Vagina (tissue), 2 donors: ENCODE measurements at places on chromosomes 2 and 18. TPM values are rescaled to one million over a fixed set of nuclear protein-coding genes. Genes with fewer than 3 reads are reported as not detected.
A peak's percentile ranks its signal among the peaks of the same experiment; 100 is the strongest.

SNRPD1 gene
- total RNA-seq = 4.4 TPM

ZEB2 gene
- 63.6 TPM for total RNA-seq

MROH2A gene
- total RNA-seq = not detected

PAX8 gene
- total RNA-seq = 1.7 TPM

UGT1A4 gene
- 0.98 TPM for total RNA-seq

PRSS56 gene
- total RNA-seq = not detected

SDC1 gene
- total RNA-seq = 184 TPM

DNA sequence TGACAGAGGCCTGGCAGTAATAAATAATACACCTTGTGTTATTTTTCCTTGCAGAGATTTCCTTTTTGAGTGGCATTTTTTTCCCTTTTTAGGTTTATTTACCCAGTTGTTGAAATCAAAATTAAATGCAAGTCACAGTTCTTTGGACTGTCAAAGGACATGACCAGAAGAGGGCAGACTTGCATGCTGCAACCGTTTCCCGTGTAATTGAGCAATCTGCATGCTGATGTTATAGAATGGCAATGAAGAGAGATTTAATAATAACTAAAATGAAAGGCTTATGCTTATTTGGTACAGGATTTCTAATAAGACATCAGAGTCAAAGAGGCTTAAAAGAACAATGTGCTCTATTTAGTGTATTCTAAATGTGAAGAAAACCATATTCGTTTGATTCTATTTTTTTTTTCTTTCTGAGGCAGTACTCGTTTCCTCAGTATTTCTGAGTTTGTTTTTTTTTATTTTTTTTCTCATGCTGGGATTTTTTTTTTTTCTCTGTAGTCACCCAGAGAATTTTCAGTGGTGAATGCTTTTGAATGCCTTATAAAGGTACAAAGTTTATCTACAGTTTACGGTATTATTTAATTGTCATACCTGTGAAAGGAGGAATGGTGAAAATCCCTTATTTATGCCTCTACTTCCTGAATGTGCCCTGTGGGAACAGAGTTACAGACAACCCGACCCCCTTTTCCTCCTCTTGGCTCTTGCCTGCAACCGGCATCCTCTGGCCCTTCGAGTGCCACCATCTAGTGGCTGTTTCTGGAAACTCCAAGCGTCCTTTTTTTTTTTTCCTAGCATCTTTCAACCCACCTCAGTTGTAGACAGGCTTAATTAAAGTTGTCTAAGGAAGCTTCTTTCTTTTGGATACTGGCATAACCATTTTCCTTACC lies 368.5 kb downstream of the LRRTM1 start:
- H3K27ac ChIP-seq = no peak overlapping the region
- no peak for DNase-seq
- H3K36me3 ChIP-seq = no peaks in the 10 kb centered on the region
- no peaks in the 10 kb centered on the region for H3K4me1 ChIP-seq

DNA sequence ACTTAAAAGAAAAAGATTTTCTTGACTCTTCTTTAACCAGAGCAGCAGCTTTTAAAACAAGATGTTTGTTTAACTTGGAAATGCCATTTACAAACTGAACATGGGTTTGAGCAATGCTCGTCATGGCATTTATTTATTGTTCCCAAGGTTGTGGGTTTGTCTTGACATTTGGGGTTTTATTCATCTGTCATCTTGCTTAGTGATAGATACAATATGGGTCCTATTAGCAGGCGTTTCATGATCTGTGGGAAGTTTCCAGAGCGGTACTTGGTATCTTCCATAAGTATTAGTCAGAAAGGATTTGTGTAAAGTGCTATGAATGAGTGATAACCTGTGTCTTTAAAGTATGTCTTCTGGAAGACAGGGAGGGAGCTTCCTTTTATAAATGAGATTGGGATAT lies 29.9 kb upstream of the MGAT5 start:
- no peaks in the 10 kb centered on the region for H3K27me3 ChIP-seq
- H3K4me3 ChIP-seq = no peak overlapping the region
- no peak for DNase-seq
- no peaks in the 10 kb centered on the region for H3K36me3 ChIP-seq
- peaks cover 19% of the 10 kb centered on the region for H3K4me1 ChIP-seq
- no peak overlapping the region for H3K27ac ChIP-seq

GRCh38 chr2:43399515-43400264 lies 173.3 kb upstream of the ZFP36L2 start:
- peak overlapping the region; percentile 63 for H3K27ac ChIP-seq
- no peaks in the 10 kb centered on the region for H3K36me3 ChIP-seq

DNA sequence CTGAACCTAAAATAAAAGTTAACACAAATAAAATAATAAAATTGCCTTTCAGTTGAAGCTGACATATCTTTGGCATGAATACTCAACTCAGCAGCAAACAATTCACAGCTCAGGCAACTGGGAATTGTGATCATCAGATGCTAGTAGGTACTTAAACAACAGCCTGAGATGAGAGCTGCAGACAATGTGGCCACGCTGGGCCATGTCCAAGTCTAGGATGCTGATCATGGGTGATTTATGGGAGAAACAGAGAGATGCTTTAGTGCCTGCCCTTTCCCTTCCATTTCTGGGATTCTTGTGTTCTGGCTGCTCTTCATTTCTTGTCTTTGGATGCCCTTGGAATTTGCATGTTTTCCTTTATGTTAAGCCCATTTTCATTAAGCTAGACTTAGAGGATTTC lies 212.4 kb upstream of the CWC22 start:
- H3K27me3 ChIP-seq = no peaks in the 10 kb centered on the region
- peaks cover 4% of the 10 kb centered on the region for H3K4me1 ChIP-seq
- H3K27ac ChIP-seq = no peak overlapping the region
- no peak overlapping the region for H3K4me3 ChIP-seq
- DNase-seq = no peak
- H3K36me3 ChIP-seq = no peaks in the 10 kb centered on the region

GRCh38 chr2:102194609-102195268 lies 7.9 kb downstream of the IL1RL2 start:
- H3K36me3 ChIP-seq = no peaks in the 10 kb centered on the region
- H3K4me1 ChIP-seq = no peaks in the 10 kb centered on the region

GRCh38 chr2:215505044-215505786 lies 69.3 kb upstream of the FN1 start:
- H3K4me1 ChIP-seq = no peaks in the 10 kb centered on the region
- no peak overlapping the region for H3K27ac ChIP-seq
- no peaks in the 10 kb centered on the region for H3K36me3 ChIP-seq
- no peak for DNase-seq
- H3K4me3 ChIP-seq = no peak overlapping the region
- no peaks in the 10 kb centered on the region for H3K27me3 ChIP-seq

DNA sequence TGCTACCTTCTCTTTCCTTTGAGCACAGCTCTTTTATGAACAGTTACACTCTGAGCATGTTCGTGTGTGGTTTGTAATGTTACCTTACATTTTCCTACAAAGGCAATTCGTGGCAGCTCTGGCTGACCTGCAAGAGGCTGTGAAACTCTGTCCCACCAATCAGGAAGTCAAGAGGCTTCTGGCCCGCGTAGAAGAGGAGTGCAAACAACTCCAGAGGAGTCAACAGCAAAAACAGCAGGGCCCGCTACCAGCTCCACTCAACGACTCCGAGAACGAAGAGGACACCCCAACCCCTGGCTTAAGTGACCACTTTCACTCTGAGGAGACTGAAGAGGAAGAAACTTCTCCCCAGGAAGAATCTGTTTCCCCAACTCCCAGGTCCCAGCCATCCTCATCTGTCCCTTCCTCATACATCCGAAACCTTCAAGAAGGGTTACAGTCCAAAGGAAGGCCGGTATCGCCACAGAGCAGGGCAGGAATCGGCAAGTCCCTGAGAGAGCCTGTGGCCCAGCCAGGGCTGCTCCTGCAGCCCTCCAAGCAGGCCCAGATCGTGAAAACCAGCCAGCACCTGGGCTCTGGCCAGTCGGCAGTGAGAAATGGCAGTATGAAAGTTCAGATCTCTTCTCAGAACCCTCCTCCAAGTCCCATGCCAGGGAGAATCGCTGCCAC lies 56.9 kb downstream of the WDSUB1 start:
- no peaks in the 10 kb centered on the region for H3K27me3 ChIP-seq
- DNase-seq = peak; percentile 64
- no peak overlapping the region for H3K27ac ChIP-seq
- no peak overlapping the region for H3K4me3 ChIP-seq
- no peaks in the 10 kb centered on the region for H3K36me3 ChIP-seq

DNA sequence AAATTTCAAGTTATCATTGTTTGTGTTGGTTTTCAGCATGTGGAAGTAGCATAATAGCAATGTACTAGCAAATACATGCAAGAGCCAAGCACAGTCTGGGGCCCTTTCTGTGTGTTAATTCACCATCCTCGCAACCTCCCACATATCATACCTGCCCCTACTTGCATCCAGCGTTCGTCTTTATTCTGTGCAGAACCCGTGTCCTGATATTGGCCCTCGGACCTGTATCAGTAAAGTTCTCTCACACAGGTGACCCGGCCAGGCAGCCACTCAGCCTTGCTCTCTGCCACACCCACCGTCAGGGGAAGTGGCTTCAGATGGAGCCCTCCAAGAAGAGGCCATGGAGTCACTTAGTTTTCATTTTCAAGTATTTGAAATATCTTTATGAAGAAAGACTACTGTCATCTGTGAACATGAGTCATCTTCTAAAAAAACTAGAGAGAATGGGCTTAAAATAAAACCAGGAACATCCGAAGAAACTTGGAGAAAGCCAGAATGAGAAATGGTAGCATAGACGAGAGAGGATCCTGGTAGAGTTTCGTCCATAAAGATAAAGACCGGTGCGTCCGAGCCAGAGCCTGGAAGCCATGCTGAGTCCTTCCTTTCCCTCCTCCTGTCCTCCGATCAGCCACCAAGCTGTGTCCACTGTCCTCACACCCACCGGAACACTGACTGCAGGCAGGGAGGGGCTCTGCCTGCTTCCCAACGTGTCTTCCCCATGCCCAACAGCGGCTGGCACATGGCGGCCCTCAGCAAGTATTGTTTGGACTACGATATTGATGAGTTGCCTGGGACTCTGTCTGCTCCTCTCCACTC lies 57.3 kb upstream of the RPL31 start:
- no peaks in the 10 kb centered on the region for H3K36me3 ChIP-seq
- no peak overlapping the region for H3K4me3 ChIP-seq
- no peak overlapping the region for H3K27ac ChIP-seq
- no peaks in the 10 kb centered on the region for H3K4me1 ChIP-seq
- H3K27me3 ChIP-seq = no peaks in the 10 kb centered on the region
- no peak for DNase-seq

GRCh38 chr2:240464514-240465241 lies 29.2 kb downstream of the GPC1 start:
- no peak overlapping the region for H3K27ac ChIP-seq
- peaks cover 15% of the 10 kb centered on the region for H3K36me3 ChIP-seq
- no peak overlapping the region for H3K4me3 ChIP-seq

DNA sequence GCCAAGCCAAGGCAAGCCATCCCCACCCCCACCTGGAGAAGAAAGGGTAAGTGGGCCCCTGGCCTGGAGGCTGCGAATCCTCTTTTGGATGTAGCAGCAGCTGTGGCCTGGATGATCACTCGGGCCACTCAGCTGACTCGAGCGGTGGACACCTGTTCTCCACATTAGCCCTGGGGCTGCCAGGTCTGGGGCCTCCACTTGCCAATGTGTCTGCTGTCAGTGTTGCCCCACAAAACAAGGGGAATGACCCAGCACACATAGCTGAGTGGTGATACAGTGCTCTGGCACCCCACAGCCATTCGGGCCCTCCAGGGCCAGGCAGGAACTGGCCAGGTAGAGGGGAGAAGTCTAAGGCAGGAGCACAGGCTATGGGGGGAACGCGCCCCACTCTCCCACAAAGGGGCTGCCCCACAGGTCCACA lies 2.6 kb downstream of the STK25 start:
- H3K27me3 ChIP-seq = no peaks in the 10 kb centered on the region
- peaks cover 51% of the 10 kb centered on the region for H3K4me1 ChIP-seq
- H3K36me3 ChIP-seq = no peaks in the 10 kb centered on the region
- H3K27ac ChIP-seq = no peak overlapping the region
- no peak for DNase-seq
- H3K4me3 ChIP-seq = no peak overlapping the region

DNA sequence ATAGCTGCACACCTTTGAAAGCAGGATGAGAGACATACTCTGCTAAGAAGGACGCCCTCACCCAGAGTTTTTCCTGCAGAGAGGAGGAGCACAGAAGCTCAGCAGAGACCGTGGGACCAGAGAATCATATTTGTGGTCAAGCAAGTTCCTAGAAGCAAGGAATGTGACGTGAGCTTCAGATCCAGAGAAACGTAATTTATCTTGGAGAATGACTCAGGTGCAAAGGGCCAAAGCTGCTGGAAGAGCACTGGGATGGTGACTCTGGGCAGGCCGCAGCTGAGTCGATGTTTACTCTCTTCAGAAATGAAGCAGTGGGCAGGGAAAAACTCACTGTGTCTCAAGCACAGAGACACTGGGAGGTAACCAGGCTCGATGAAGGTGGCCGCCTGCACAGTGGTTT lies 50.1 kb upstream of the IGFBP2 start:
- no peak for DNase-seq
- no peak overlapping the region for H3K4me3 ChIP-seq
- H3K36me3 ChIP-seq = no peaks in the 10 kb centered on the region
- no peaks in the 10 kb centered on the region for H3K4me1 ChIP-seq

DNA sequence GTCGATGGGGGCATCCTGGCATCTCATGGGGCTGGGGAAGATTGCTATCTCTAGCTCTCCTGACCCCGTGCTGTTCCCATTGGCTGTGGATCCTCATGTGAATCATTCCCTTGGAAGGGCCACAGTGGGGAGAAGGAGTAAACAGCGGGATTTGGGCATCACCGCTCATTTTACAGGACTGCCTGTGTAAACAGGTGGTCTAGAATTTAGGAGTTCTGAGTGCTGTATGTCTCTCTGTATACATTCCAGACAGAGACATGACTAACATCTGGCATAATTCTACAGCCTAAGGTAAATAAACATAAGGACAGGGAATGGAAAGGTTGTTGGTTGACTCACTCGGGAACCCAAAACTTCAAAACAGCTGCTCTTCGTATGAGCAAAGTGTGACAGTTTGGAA lies 92.7 kb downstream of the COPS8 start:
- DNase-seq = no peak
- H3K36me3 ChIP-seq = no peaks in the 10 kb centered on the region
- H3K4me1 ChIP-seq = peaks cover 4% of the 10 kb centered on the region
- H3K27ac ChIP-seq = no peak overlapping the region
- H3K4me3 ChIP-seq = no peak overlapping the region
- H3K27me3 ChIP-seq = no peaks in the 10 kb centered on the region

GRCh38 chr18:12819322-12819721 lies 64.7 kb downstream of the PTPN2 start:
- peaks cover 15% of the 10 kb centered on the region for H3K36me3 ChIP-seq
- H3K27me3 ChIP-seq = no peaks in the 10 kb centered on the region
- H3K27ac ChIP-seq = no peak overlapping the region
- DNase-seq = no peak
